ENCODE measurements at places on chromosomes 4 and X.

DNA sequence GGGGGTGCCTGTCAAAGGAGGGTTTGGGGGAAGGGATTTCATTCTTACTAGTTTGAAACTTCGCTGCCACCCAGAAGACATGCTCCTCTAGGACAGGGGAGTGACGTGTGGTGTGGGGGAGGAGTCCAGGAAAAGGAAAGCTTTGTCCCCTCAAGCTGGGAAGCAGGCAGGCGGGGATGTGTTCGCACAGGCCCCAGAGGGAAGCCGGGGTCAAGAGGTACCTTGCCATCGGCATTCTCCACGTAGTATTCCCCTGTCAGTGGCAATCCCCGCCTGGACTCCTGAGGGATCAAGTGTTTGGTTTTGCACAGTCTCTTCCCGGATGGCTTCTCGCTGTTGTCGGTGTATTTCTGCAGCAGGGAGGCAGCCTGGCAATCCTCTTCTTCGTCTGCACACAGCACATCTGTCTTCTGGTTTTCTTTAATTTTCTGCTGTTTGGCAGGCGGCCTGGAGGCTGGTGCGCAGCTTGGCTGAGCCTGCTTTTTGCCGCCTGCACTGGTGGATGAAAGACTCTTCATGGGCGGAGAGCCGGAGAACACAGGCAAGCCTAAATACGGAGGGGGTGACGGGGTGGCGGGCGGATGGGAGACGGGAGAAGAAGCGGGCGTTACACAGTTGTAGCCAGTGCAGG is 35.1 kb downstream of the BCOR start:
- DNase-seq = no peak

GRCh38 chrX:50073601-50074000 is 127.2 kb downstream of the AKAP4 start:
- no peak for DNase-seq

DNA sequence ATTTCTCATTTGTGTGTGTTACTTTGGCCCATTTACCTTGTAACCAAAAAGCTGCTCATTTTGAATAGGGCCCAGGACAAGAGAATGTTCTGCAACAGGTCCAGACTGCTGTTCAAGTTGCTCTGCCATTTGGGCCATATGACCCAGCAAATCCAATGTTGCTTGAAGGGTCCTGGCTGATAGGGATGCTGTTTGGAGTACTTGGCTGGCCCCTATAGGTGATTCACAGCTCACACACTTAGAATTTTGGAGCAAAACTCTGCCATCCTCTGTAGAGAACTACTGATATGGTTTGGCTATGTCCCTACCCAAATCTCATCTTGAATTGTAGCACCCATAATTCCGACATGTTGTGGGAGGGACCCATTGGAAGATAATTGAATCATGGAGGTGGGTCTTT is 131.5 kb downstream of the AASDH start:
- DNase-seq = no peak

GRCh38 chr4:113586072-113586471 is 175.5 kb downstream of the CAMK2D start:
- DNase-seq = no peak

DNA sequence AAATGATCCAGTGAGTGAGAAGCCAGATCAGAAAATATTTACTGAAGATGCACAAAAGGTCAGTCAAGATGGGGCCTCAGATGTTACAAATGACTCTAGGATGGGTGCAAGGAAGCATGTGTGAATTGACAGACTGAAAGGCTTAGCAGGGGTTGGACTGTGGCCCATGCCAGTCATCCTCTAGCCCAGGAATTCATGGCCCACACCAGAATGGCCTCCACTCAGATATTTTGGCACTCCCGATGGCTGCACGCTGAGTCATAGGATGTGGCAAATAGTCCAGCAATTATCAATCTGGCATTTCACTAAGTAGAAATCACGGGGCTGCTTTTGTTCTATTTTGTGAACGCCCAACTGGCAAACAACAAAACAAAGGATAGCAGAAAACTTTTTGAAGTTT is 406.5 kb downstream of the IQCM start:
- peak; percentile 46 for DNase-seq

GRCh38 chrX:28099166-28099565 is 117.9 kb upstream of the DCAF8L1 start:
- no peak for DNase-seq

- DNase-seq = no peak
Measured at GRCh38 chr4:147955827-147956558, 224.1 kb downstream of the ARHGAP10 start.

- DNase-seq = no peak
Measured at GRCh38 chr4:105944540-105944939, 49.3 kb downstream of the NPNT start.

- no peak for DNase-seq
Measured at GRCh38 chr4:122393276-122393675, 14.5 kb downstream of the ADAD1 start.

GRCh38 chr4:147576084-147576483 is 41.1 kb upstream of the TMEM184C start:
- no peak for DNase-seq

DNA sequence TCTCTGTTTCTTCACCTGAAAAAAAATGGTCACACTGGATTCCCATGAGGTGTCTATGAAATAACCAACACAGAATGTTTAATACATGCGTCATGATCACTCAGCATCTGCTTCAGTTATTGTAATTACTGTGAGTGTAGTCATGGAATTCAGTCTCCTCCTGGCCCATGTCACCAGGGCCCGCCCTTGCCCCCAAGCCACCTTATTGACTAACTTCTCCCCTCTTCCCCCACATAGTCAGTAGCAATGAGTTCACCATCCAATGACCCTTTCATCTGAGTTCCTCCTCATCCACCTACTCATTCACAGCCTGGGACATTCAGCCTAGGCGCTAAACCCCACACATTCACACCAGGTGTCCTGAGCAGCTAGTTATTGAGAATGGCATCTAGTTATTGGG is 15.6 kb downstream of the PNMA6F start:
- no peak for DNase-seq

DNA sequence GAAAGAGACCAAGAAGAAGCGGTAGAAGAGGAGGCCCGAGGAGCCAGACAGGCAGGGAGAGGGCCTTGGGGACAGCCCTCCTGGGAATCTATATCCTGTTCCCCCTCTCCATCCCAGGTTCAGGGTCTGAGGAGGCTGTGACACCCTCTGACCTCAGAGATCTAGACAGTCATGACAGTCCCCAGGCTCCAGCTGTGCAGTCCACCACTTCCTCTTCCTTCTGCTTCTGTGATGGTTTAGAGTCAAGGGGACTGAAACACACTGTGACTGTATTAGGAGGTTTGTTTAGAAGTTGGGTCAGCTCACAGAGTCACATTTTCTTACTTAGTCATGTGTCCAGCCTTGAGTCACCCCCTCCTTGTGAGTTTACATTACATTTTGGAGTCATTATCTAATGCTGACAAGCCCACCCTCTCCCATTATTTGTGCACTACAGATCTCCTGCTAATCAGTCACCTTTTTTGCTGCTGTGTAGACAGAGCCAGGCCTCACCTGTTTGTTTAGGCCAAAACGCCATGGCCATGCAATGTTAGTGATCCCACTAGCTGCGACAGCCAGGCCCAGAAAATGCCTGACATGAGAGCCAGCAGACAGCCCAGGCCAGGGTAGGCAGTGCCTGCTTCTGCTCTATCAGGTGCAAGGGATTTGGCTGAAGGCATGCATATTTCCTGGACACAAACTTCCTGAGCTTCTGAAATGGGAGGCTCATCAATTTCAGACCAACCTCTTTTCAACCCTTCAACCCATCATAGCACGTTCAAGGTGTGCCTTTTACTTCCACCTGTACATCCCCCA is 26.0 kb downstream of the MANBA start:
- no peak for DNase-seq

DNA sequence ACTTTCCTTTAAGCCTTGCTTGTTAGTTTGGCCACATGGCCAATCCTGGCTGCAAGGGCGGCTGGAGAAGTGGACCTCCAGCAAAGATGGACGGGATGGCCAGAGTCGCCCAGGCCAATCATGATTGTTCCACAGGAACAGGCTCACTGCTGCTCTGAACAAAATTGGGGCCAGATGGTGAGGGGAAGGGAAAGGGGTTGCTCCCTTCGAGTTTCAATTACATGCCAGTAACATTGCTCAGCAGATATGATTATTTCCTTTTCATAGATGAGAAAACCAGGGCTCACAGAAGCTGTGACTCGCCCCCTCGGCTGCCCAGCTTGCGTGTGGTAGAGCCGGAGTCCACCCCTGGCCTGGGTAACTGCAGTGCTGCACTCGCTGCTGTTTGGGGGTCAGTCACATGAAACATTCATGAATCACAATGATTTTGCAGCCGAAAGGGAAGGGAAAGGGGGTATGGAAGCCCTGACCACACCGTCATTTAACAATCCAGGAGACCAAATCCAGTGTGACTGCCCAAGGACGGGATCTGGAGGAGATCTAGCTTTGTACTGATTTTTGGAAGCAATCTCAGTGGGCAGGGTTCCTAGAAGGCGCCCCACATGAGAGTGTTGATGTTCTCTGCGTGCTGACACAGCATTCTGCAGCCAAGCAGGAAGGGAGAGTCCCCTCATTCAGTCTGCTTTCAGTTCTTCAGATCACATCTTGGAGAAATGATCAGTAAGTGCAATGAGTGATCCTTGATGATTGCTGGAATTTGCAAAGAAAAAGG is 77.3 kb upstream of the MSX1 start:
- no peak for DNase-seq

DNA sequence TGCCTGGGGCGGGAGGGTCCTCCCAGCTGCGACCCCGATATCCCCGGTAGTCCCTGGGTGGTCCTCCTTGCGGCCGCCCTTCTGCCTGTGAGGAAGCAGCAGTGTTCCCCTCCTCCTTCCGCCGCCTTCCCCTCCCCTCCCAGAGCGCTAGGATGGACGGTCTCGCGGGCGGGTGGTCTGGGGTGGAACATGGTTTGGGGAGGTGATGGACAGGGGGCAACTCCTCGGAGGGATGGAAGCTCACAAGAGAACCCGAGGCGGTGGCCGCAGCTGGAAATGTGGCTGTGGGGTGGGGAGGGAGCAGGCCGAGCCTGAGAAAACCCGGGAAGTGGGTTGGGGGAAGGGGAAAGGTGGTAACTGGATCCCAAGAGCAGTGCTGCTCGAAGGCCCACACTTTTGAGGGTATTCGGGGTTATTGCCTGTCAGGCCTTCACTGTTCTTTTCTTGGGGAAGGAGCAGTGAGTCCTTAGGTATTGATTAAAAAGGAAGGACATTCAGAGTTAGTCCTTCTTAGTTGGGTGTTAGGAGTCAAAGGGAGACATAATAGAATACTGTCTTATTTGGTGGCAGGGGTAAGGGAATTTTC is 581 bp downstream of the UBE2K start:
- peak; percentile 57 for DNase-seq

GRCh38 chr4:108535757-108536156 is 84.6 kb upstream of the RPL34 start:
- no peak for DNase-seq

DNA sequence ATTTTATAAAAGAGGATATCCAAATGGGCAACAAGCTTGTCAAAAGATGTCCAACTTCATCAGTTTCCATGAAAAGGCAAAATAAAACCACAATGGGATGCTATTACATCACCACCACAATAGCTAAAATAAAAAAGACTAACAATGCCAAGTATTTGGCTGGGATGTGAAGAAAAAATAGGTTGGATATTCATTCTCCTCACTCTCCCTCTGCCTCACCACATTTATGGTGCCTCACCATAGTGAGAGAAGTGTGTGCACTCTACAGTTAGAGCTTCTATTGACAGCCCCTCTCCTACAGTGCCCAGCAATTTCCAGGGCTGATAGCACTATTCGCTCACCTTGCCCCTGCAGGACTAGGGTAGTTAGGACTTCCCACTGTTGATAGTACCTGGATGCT is 25.5 kb downstream of the VEGFC start:
- DNase-seq = no peak

GRCh38 chrX:107324493-107325310 is 118.3 kb downstream of the DNAAF6 start:
- DNase-seq = no peak

DNA sequence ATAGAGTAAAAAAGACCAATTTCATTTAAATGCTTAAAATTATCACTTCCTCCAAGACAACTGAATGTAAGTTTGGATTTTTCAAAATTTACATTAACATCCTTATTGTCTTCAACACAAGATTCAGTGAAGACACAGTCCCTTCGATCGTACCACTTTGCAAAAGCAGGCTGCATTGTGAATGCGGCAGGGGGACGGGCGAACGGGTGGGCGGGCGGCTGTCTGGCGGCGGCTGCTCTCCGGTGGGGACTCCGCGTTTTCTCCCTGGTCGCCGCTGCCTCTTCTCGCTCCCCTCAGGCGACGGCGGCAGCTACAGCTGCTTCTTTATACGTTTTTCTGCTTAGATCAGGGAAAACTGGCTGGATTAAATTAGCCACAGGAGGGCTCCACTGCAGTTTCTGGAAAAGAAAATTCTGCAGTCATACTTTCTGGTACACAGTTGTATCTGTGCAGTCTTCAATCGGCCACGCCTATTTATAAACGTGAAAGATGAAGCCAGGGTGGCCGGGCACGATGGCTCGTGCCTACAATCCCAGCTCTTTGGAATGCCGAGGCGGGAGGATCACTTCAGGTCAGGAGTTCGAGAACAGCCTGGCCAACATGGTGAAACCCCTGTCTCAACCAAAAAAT is 33.9 kb upstream of the HPF1 start:
- DNase-seq = peak; percentile 49

DNA sequence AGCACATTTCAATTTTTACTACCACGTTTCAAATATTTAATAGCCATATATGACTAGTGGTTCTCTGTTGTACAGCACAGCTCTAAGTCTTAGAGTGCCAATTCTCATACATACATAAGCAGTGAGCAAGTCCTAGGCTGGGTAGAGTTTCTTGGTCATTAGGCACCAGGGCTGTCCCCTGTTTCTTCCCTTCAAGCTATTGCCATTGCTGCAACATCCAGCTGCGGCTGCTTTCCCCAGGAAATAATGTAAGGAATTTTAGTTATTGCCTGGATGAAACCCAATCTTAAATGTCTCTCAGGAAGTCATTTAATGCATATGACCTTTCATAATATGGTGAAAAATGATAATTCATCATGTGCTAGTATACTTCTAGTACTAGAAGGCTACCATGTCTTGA is 74.1 kb upstream of the PPP3CA start:
- no peak for DNase-seq

- DNase-seq = no peak
Measured at GRCh38 chrX:72408885-72409284, 103.2 kb upstream of the CITED1 start.

GRCh38 chrX:71917621-71918343 is 7.1 kb downstream of the NHSL2 start:
- no peak for DNase-seq

GRCh38 chr4:127045861-127046260 is 586.9 kb upstream of the INTU start:
- DNase-seq = no peak

DNA sequence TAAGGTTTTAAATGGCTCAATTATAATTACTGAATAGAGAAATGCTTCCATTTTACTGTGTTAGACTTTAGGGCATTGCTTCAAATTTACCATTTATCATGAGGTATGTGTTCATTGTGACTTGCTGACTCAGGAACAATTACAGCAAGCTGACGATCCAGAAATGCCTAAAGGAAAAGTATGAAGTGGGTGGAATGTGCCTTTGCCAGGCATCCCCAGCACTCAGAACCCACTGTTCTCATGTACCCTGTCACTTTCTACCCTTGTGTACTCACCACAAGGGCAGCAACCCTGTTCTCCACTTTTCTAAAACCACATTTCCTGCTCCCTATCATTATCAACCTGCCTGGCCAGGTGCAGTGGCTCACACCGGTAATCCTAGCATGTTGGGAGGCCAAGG is 41.5 kb downstream of the QRFPR start:
- no peak for DNase-seq

GRCh38 chr4:110532901-110533589 is 57.1 kb downstream of the ENPEP start:
- DNase-seq = no peak
